Gastrocnemius medialis (tissue), 4 donors: ENCODE measurements at places on chromosomes 12 and 14. TPM values are rescaled to one million over a fixed set of nuclear protein-coding genes. Genes with fewer than 3 reads are reported as not detected.

TARBP2 gene
- 15.5 TPM for total RNA-seq

LRRK2 gene
- total RNA-seq = 7.7 TPM

TPH2 gene
- not detected for total RNA-seq

CIROP gene
- not detected for total RNA-seq

DNA sequence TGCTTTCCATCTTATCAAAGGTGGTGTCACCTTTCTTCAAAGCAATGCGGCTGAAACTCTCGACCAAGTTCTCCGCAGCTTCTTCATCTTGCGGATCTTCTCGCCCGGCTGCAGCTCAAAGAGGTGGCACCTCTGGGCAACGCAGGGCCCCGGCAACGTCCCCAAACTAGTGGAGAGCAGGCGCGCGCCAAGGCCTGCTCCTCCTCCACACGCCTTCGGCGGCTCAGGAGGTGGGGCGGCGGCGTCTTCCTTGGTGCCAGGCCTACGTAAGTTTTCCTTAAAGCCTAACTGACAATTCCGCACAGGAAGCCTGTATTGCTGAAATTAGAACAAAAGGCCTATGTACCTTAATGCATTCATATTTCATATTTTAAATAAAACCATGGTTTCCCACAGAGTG lies 112.0 kb downstream of the TMX1 start:
- H3K36me3 ChIP-seq = no peaks in the 10 kb centered on the region
- no peak overlapping the region for H3K4me3 ChIP-seq
- H3K27ac ChIP-seq = no peak overlapping the region

DNA sequence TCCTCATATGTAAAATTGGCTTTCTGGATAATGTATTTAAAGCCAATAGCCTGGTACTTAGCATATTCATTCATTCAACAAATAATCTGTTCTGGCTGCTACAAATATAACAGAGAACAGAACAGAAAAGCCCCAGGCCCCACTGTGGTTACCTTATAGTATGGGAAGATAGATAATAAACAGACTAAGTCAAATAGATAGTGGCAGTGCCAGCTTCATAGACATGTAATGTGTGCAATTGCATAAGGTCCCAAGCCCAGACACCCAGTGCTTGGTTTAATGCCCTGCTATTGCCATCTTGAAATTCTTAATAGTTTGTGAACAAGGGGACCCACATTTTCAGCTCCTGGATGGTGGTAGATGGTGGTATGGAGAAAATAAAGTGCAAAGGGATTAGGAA lies 320.2 kb upstream of the USP15 start:
- H3K27me3 ChIP-seq = no peaks in the 10 kb centered on the region
- DNase-seq = no peak
- no peaks in the 10 kb centered on the region for H3K4me1 ChIP-seq
- no peak overlapping the region for H3K4me3 ChIP-seq
- H3K36me3 ChIP-seq = no peaks in the 10 kb centered on the region

DNA sequence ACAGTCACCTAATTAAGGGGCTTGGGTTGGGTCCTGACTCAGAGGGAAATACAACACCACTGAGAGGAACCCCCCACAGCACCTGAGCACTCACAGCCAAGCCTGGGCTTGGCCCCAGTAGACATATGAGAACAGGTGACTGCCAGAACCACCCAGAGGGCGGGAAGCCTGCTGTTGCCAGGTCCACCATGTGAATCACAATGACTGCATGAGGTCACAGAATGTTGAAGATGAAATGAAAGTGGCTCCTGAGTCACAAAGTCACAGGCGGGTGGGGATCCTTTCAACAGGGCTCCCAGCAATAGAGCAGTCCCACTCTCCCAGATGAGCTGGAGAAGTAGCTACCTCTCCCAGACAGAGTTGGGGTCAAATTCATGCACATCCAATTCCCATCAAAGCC lies at the start of gene LRRC74A:
Gene LRRC74A, plus strand, starts transcription at position 287 of the 400 bp plus-strand sequence. CDS start 290 bp downstream, outside the sequence.
- H3K36me3 ChIP-seq = no peaks in the 10 kb centered on the region
- no peaks in the 10 kb centered on the region for H3K27me3 ChIP-seq
- peaks cover 4% of the 10 kb centered on the region for H3K4me1 ChIP-seq

DNA sequence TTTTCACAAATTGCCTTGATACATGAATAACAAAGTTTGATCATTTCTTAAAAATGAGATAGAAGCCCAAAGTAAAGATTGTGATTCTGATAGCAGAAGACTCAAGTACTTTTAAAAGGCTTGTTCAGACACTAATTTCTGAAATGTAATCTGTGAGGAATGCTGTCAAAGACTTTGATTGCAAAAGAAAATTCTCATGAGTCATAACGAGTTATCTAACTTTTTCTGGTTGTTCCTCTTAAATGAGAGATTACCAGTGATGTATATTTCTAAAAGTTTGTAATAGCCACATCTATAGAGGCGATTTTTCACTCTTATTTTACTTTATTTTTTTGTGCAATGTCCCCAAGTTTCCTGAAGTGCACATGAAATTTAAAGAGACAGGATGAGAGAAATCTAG lies 7.0 kb downstream of the PYGL start:
- H3K36me3 ChIP-seq = no peaks in the 10 kb centered on the region
- no peak overlapping the region for H3K4me3 ChIP-seq
- H3K27ac ChIP-seq = no peak overlapping the region
- H3K4me1 ChIP-seq = no peaks in the 10 kb centered on the region

GRCh38 chr14:87231336-87232026 lies 761.5 kb downstream of the GALC start:
- H3K27me3 ChIP-seq = no peaks in the 10 kb centered on the region
- H3K27ac ChIP-seq = no peak overlapping the region
- DNase-seq = no peak
- H3K36me3 ChIP-seq = no peaks in the 10 kb centered on the region
- H3K4me3 ChIP-seq = no peak overlapping the region

DNA sequence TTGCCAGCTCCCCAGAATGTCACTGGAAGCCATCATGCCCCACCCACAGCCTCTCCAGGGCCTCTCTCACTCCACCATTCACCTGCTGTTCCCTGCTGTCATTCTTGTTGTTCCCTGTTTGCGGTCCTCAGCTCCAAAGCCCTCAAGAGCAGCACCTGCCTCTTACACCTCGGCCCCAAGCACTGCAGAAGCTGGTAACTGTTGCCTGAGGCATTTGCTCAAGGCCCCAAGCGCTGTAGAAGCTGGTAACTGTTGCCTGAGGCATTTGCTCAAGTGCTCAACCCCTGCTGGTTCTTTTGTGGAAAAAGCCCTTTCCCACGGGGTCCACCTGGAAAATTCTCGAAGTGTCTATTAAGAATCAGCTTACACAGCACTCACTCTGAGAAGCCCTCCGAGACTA lies 78.0 kb downstream of the ARL6IP4 start:
- H3K4me3 ChIP-seq = no peak overlapping the region
- peak overlapping the region; percentile 33 for H3K27ac ChIP-seq
- H3K36me3 ChIP-seq = no peaks in the 10 kb centered on the region

- H3K36me3 ChIP-seq = no peaks in the 10 kb centered on the region
- no peaks in the 10 kb centered on the region for H3K4me1 ChIP-seq
- no peak overlapping the region for H3K27ac ChIP-seq
- no peaks in the 10 kb centered on the region for H3K27me3 ChIP-seq
- no peak for DNase-seq
Measured at GRCh38 chr12:131509701-131510100, 201.2 kb upstream of the SFSWAP start.
